Activated CD8-positive, alpha-beta T cell treated with anti-CD3 and anti-CD28 coated beads for 36 hours (primary cell): ENCODE measurements at places on chromosomes 2 and 18. TPM values are rescaled to one million over a fixed set of nuclear protein-coding genes. Genes with fewer than 3 reads are reported as not detected.

POTEI gene
- total RNA-seq, result not detected

KYNU gene
- not detected for total RNA-seq

AQP4 gene
- total RNA-seq, result not detected

DQX1 gene
- 0.50 TPM for total RNA-seq

NT5DC4 gene
- total RNA-seq, result not detected

APOB gene
- not detected for total RNA-seq

CCDC121 gene
- 0.40 TPM for total RNA-seq

KLHL30 gene
- not detected for total RNA-seq

GNLY gene
- 52.6 TPM for total RNA-seq

UGT1A6 gene
- total RNA-seq, result not detected

MEP1B gene
- not detected for total RNA-seq

LYPD6B gene
- not detected for total RNA-seq

TEKT4 gene
- total RNA-seq, result not detected

GALNT3 gene
- 2.8 TPM for total RNA-seq

INHBB gene
- total RNA-seq, result not detected

INO80C gene
- total RNA-seq, result 23.3 TPM

DNA sequence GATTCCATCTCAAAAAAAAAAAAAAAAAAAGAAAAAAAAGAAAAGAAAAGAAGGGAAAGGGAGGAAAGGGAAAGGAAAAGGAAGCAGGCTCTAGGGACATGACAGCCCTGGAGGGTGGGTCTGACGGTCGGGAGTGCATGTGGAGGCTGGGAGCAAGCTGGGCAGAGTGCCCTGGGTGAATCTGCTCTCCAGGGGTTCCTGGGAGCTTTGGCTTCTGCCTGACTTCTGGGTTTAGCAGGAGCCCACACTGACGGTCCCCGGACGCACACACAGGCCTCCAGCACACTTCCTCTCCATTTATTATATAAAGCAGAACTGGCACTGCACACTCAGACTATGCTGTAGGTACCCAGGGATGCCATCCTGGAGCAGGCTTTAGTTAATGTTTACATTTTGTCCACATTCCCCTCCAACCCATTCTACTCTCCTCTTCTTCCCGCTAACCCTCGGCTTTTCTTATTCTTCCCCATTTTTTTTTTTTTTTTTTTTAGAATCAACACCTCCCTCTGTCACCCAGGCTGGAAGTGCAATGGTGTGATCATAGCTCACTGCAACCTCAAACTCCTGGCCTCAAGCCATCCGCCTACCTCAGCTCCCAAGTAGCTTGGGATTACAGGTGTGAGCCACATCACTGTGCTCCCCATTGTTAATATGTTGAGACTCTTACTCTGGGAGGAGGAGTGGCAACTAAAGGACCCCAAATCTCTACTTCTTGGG is 151.1 kb upstream of the SLC1A4 start:
- no peak for DNase-seq

GRCh38 chr18:12287684-12288402 is 20.2 kb upstream of the TUBB6 start:
- peak; percentile 20 for DNase-seq

- no peak for DNase-seq
Observed at GRCh38 chr2:219279916-219280516, 850 bp downstream of the DNAJB2 start.

- DNase-seq, result peak; percentile 45
Observed at GRCh38 chr18:23259701-23260681, 124.7 kb downstream of the CABLES1 start.

- DNase-seq, result no peak
Observed at GRCh38 chr2:156652691-156653090, 216.5 kb downstream of the GPD2 start.

GRCh38 chr18:24108641-24109040 is 30.2 kb upstream of the CABYR start:
- no peak for DNase-seq

- DNase-seq, result peak; percentile 43
Observed at GRCh38 chr2:61575447-61575859, 37.3 kb upstream of the XPO1 start.

GRCh38 chr2:126849486-126849885 is 49.2 kb upstream of the TEX51 start:
- DNase-seq, result no peak

GRCh38 chr2:204135752-204136151 is 199.2 kb downstream of the ICOS start:
- no peak for DNase-seq

- DNase-seq, result peak; percentile 58
Observed at GRCh38 chr2:189751080-189751658, 11.4 kb downstream of the OSGEPL1 start.

DNA sequence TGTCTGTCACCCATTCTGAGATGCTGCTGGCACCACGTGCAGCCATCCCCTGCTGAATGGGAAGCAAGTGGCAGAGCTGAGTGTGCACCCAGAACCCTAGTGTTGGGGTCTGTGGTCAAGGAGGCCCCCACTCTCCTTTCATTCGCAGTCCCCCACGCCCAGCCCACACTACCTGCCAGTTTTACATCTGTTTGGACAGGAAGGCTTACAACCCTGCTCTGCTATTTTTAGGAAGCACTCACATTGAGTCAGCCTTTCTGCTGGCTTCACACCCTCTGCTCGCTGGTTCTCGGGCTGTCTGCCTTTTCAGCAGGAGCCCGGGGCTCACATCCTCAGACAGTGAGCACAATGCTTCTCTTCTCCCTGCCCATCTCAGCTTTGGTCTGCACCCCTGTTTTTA is 10.7 kb upstream of the ADCY3 start:
- peak; percentile 60 for DNase-seq

DNA sequence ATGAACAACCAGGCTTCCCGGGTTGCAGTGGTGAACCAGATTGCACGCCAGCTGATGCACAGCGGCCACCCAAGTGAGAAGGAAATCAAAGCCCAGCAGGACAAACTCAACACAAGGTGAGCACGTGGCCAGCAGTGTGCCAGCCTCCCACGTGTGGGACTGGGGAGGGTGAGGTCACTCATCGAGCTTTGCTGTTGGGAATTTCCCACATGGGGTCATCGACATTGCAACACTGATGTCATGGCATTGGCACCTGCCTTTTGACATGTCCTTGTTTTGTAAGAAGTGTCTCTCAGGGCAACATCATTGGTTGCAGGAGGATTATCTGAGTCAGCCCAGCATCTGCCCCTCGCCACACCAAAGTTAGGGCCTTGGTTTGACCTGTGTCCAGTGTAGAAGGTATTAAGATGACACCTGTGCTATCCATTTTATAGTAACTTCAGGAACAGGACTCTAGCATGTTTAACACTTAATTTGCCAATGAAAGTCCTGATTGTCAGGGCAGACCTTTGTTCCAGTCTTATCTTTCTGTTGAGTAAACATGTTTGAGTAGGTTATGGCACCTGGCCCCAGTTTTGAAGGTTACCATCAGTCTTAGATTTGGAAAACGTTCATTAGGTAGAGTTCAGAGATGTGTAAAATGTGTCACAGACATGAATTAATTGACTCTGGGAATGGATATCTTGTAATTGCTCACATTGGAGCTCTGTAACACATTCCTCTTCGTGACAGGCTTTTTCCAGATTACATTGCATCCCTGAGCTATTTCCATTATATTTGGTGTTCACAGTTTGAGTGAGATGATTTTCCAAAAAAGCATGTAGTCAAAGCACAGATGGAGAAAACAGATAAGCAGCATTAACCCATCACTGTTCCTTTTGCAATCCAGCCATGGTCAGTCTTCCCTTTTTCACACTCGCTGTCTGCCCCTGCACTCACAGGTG is 93.3 kb upstream of the EML6 start:
- DNase-seq, result peak; percentile 67

- peak; percentile 56 for DNase-seq
Observed at GRCh38 chr18:49459404-49460171, 857 bp downstream of the DYM start.

DNA sequence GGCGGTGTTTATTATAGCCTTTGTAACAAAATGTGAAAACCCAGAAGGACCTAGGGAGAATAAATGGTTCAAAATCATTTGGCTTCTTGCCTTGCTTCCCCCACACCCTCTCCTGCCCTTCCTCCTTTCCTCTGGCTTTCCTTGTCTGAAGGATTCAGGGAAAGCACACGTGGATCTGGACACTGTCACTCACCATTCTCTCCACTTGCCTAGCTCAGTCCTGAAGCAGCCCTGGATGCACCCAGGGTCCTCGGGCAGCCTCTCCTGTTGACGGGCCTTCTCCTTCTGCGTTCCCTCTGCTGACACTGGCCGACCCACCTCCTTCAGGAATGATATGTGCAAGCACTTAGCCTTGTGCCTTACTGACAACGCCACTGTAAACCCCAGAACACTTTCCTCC is 68.4 kb downstream of the FAM210A start:
- no peak for DNase-seq

- DNase-seq, result no peak
Observed at GRCh38 chr2:67346718-67347407, 50.3 kb upstream of the ETAA1 start.

DNA sequence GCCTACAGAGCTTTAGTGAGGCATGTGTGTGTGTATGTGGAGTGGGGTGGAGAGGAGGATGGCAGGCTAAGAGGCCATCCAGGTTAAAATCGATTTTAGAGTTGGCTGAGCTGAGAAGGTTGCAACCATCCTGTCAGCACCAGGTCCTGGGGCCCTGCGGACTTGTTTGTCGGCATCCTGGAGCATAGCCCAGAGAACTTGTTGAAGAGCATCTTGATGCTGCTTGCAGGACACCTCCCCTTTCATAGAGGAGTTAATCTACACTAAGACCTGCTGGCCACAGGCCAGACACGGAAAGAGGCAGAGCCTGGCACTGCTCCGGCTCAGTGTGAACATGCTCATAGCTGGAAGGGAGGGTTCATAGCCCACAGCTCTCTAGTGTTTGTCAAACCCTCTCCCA is 72.1 kb upstream of the RGPD5 start:
- DNase-seq, result no peak

- DNase-seq, result no peak
Observed at GRCh38 chr2:232340171-232340935, 38.2 kb upstream of the ALPP start.
